ENCODE measurements at places on chromosomes 3 and 15.

DNA sequence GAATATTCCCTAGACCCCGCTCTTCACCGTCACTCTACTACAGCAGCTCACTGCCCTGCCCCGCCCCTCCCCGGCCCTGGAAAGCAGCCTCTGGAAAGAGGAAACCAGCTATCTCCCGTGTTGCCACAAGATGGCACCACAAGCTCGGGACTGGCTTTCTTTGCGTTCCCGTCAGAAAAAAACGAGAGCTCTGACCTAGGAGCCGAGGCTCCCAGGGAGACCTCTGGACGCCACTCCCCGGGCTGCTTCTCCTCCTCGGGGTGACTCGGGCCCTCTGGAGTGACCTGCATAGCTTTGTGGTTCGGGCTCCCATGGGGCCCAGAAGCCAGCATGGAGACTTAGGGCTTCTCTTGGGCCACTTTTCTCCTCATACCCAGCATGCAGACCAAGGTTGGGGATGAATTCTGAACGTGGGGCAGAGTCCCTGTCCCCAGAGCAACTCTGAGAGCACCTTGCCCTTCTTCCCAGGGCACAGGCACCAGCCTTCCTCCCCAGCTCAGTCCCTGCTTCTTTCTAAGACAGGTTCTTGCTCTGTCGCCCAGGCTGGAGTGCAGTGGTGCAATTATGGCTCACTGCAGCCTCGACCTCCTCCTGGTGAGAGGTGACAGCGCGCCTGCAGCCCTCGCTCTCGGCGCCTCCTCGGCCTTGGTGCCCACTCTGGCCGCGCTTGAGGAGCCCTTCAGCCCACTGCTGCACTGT, 19.0 kb downstream of the STOML1 start:
- peak; percentile 67 for DNase-seq

GRCh38 chr3:98734735-98735134, 28.4 kb upstream of the ST3GAL6 start:
- no peak for DNase-seq

GRCh38 chr3:120763601-120764000, 21.1 kb downstream of the GTF2E1 start:
- DNase-seq = no peak

GRCh38 chr15:67107014-67107812, 41.8 kb downstream of the SMAD3 start:
- peak; percentile 99 for DNase-seq

GRCh38 chr15:41713047-41713446, 52.8 kb downstream of the MGA start:
- no peak for DNase-seq

DNA sequence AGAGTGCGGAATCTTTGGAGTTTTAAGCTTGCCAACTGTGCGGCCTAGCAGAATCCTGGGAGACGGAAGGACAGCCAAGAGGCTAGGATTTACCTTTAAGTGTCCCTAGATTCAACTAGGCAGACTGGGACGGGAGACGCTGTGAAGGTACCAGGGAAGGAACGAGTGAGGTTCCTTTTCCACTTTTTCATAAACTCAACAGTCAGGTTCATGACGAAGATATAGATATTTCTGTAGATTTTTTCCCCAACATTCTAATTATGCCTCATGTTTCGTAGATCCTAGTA, 564 bp upstream of the GABPB1 start:
- DNase-seq = no peak

DNA sequence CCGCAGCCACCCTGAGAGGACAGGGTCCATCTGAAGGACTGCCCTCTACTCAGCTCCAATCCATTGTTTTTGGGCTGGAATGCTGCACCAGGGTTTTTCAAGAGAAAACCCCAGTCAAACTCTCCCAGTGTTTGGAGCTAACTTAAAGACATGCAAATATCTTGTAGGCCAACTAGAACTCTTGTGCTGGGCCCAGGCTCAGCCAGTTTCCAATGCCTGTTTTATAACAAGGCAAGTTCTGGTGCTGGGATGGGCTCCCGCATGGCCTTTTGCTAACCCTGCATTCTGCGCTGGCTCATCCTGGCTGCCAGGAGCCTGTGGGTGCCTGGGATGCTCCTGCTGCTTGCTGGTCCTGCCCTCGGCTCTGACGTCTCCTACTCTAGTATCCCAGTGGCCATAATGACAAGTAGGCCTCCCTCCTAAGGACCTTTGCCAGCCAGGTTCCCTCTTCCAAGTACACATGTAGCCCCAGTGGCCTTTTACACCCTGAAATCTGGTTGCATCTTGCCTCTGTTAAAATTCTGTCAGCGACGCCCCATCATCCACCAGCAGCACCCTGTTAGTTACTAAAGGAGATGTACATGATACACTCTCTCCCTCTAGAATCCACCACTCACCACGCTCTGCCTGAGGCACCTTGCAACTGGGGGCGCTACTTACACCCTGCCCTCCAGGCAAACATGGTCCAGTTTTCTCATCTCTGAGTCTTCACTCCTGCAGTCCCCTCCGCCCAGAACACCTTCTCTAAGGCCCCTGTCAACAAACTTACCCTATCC, 30.5 kb upstream of the RAB6B start:
- no peak for DNase-seq

DNA sequence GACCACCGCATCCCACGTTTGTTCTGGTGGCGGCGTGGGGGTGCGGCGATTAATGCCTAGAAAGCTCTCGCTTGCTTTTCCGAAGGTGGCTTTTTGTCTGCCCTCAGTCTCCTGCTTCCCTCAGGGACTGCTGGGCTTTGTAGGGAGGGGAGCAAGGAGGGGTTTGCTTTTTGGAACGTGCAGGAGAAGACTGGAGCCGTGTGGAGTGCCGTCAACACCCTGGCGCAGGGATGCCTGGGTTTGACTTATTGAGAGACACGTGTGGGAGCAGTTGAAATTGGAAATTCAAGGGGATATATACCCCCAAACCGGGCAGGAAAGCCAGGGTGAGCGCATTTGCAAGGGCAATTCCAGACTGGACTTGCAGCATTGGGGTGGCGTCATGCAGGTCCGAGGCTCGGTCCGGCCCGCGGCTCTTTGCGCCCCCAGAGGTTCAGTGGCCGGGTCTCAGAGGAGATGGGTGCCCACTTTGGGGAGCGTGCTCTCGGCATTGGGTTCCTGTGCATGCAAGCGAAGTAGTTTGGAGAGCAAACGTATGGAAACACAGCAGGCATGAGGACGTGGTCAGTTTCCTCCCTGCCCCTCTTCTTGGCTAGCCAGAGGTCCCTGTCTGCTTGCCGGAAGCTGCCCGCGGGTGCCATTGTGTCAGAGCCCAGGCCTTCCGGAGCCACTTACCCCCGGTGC, 2.1 kb downstream of the EPHB1 start:
- DNase-seq = no peak

DNA sequence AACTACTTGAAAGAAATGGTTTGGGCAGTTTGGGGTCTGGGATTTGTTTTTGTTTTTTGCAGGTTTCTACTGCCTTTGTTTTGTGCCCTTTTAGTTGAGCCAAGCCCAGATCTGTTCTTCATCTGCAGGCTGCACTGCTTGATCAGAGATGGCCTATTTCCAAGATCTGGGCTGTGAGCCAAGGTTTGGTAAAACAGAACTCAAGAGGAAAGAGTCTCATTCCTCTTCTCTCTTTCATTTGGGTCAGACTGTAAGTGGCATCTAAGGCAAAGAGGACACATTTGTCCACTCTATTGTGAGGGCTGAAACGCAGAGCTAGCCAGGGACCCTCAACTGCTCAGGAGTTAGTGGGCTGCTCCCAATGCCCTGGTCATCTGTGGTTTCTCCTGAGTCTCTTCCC, 104.4 kb upstream of the UBE3A start:
- DNase-seq = peak; percentile 15

DNA sequence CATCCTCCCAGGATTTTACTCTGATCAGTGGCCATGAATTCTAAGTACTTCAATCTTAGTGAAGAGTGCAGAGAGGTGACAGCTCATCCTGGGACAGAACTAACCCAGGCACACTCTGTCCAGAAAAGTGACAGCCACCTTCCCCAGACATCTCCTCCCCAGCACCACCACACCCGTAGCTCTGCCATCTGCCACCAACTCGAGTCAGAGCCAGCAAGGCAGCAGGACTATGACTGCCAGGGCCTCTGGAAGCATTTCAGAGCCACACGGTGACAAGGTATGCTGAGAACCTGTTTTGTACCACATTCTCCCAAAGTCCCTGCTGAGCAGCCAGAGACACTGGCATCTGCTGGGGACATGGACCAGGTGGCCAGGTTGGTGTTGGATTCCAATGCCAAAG, 71.0 kb downstream of the NTRK3 start:
- DNase-seq = no peak

DNA sequence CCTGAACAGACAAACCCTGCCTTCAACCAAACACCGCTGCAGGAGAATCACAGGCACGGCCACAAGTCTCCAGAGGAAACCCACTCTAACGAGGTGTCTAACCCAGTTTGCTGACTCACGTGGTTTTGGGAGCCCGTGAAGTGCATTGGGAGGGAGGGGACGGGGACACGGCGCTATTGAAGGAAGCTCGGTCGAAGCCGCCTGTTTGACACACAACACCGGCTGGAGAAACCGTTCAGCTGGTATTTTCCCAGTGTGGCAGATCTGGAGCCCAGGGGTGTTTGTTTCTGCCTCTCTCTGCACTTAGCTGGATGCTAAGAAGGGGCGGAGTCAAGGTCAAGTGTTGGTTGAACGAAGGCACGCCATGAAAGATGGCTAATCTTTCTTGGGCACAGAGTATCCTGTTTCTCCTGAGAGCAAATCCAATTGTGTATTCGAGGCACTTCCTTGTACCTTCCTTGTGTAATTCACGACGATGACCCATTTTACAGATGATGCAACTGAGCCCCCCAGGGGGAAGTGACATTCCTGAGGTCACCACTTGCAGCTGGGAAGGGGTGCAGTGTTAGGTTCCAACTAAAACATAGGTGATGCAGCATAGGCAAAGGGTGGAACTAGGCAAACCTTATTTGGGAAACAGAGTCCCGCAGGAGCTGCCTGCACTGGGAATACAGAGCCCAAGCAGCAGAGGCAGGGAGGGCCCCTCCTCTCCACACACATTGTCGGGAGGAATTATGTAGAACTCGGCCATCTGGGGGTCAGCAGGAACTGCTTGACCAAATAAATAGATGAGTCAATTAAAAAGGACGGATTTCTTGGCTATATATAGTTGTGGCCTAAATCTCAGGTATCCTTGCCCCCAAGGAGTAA, 22.5 kb downstream of the SLC6A6 start:
- DNase-seq = no peak

DNA sequence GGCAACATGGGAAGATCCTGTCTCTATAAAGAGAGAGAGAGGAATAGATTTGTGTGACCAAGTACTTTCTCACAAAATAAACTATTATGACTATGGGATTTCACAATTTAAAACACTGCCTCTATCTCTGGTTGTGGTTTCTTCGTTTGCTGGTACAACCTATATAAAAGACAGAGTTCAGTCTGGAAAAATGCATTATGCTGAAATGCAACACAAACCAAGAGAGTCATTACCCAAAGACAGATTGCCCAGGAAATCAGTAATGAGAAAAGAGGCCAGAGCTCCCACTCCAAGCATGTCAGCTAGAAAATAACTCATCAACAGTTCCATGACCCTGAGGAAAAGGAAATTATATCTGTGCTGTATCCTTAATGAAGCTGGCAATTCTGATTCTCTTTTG, 23.2 kb downstream of the GPR176 start:
- DNase-seq = no peak

- DNase-seq = no peak
Observed at GRCh38 chr3:14703791-14704190, 28.9 kb downstream of the C3orf20 start.

GRCh38 chr15:65056868-65057548, 10.8 kb downstream of the RASL12 start:
- peak; percentile 97 for DNase-seq

DNA sequence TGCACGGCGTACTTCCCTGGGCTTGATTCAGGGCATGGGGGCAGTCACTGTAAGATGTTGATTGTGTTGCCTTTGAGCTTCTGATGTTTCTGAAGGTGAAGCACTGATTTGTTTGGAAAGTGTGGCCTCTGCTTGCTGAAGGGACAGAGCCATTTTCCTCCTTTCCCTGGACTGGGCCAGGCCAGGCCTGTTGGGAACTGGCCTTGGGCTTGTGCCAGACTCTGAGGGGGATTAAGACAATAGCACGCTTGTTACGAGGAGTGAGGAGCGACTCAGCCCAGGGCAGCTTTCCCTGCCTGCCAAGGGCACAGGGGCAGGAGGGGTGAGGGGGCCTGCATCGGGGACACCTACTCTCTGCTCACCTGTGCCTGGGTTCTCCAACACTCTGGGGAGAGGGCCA, 42.9 kb downstream of the LINGO1 start:
- no peak for DNase-seq

- no peak for DNase-seq
Observed at GRCh38 chr3:87996882-87997281, 61.9 kb downstream of the CGGBP1 start.

DNA sequence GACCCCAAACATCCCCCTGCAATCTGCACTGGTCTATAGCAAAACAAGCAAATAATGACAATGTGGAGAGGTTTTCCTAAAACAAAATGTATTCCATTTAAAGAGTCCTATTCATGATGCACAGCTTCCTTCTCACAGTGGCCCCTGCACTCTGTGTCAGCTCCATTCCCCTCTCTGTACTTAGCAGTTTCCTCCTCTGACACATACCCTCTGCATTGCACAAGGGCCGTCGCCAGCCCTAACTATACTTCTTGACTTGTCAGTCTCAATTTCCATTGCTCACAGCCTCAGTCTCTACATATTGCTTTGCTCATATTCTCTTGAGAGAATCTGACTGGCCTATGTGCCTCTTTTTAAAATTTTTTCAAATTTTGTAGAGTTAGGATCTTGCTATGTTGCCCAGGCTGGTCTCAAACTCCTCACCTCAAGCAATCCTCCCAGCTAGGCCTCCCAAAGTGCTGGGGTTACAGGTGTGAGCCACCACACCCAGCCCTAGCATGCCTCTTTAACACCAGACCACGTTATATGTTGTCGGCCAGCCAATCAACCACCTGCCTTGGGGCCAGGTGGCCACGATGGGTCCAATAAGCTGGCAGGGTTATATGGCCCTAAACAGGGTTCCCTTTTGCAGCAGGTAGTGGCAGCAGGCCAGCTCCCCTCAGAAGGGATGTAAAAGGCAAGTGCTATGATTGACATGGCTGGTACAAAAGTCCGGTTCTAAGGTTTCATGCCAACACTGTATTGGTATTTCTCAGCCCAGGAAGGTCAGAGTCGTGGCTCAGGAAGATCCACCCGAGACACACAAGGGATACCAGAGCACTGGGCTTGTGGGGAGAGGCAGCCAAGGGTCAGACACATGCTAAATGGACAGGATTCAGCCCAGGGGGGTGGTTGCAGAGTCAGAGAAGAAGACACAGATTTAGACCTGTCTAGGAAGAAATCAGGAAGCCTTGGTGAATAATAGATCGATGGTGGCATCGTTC, 59.0 kb upstream of the SMAD3 start:
- DNase-seq = no peak

DNA sequence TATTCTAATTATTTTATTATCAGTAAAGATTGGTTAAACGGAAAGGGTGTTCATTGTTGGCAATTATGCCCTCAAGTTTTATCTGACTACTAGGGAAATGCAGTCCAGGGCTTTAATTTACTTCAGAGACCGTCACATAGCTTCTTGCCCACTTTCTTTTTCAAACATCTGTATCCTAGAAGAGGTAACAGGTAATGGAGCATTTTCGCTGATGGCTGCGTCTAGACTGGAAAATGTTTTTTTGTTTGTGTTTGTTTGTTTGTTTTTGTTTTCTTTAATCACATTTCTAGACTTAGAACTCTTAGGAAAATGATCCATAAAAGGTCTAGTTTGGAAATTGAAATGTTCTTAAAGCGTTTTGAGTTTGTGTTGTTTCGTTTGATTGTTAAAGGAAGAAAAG, 71.4 kb downstream of the ANXA2 start:
- DNase-seq = no peak
